COR-L47 (cell line): ENCODE measurements at places on chromosomes 6 and 20.

DNA sequence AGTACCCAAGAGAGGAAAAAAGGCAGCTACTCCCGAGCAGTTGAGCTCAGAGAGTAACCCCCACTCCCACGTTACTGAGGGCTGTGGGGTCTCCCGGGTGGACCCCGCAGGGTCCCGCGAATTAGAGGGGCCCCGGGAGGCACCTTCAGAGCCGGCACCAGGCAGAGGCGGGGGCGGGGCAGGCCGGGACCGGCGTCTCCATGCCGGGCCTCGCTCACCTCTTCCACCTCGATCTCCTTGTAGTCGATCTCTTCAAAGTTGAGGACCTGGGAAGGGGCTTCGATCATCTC is 381 bp downstream of the MAP3K7 start:
- DNase-seq: no peak

DNA sequence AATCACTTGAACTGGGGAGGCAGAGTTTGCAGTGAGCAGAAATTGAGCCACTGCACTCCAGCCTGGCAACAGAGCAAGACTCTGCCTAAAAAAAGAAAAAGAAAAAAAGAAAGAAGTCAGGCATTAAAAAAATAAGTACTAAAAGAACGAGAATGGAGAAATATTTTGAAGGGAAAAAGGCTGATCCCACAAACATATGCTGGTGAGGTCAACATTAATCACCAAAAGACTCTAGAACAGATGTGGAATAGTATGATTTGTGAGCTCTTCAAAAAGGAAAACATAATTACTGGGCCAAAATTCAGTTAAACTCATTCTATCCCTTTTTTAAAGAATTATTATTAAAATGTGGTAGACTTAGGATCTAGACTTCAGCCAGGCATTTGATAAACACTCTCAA is 61.2 kb upstream of the NRSN1 start:
- DNase-seq: no peak

- no peak for DNase-seq
Measured at GRCh38 chr20:30500829-30501440, 756.5 kb upstream of the DEFB115 start.

DNA sequence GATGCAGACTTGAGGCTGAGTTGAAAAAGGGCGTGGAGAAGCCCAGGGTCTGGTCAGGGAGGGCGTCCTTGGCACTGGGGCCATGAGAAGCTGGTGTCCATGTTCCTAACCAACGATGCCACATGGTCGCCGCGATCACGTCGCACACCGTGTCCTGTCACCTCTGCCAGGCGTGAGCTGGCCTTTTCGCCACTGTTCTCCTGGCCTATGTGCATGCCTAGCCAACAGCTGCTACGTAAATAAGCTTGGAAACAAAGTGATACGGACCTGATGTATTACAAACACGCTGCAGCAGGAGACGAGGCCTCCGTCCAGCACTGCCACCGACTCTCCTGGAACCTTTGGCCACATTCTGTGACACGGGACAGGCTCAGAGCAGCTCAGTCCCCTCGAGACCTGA is 22.0 kb upstream of the KIF25 start:
- DNase-seq: no peak

DNA sequence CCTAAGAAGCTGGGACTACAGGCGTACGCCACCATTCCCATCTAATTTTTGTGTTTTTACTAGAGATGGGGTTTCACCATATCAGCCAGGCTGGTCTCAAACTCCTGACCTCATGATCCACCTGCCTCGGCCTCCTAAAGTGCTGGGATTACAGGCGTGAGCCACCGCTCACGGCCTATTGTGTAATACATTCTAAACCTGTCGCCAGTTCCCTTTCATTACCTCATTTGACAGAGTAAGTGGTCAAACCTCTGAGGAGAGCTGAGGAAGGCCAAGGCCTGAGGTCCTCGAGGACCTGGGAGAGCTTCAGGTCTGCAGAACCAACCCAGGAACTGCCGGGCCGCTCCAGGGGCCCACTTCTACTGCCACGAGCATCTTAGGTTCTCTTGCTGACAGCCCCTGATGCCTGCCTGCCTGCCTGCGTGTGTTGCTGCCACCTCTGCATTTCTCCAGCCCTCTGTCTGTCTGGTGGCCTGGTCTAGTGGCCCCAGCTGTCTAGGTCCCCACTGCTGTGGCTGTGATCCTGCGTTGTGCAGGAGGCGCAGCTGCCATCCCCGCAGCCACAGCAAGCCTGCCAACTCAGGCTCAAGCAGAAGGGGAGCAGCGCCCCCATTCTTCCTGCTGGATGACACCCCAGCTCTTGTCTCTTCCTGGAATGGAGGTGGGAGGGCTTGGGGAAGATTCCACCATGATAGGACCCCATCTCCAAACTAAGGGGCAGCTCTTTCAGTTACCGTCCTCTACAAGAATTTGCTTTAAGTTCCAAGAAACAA is 45.3 kb downstream of the PRR18 start:
- DNase-seq: no peak

DNA sequence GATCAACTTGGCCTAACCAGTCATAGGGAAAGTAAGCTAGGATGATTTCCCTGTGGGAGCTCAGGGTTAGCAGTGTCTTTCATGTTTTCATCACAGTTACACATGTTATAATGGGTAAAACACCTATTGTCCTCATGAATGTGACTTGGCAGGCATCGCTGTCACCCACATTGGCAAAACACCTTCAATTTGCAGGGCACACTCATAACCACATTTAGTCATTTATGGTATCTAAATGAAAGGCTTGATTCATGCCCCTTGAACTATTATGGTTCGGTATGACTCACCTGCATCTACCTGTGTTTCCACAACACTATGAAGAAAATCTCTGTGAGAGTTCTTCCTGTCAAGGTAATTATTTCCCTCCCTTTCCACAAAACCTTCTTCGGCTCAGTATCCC is 49.2 kb downstream of the FRK start:
- DNase-seq: peak; percentile 35

- DNase-seq: no peak
Measured at GRCh38 chr6:108497883-108498282, 62.8 kb upstream of the FOXO3 start.

GRCh38 chr20:17655865-17656479 is 26.1 kb downstream of the RRBP1 start:
- no peak for DNase-seq

DNA sequence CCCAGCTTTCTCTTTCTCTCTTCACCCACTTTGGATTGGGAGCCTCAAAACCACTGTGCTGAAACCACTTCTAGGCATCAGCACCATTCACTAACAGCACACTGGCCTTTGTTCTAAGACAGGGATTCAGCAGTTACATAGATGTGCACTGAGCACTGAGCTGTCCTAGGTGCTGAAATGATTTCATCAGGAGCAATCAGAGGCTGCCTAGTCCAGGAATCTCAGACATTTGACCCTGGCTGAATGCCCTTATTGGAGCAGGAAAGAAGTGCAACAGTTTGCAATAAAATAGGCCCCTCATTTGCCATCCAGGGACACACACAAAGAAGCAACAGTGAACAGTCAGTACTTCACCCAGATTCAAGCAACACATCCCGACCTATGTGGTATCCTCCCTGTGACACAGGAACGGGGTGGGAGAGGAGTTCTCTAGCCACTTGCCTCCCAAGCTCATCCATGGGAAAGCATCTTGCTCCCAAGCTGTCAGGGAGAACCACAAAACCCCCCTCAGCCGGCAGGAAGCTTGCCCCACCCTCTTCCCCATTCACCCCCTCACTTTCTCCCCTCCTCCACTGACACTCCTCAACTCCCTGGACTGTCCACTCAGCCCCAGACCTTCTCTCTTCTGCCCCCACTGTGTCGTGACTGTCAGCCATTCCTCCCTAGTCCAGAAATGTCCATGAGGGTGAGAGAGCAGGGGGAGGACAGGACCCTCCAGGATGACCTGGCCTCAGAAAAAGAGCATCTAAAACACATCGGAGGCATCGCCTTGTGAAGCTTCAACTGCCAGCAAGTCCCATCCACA is 304.4 kb downstream of the PREX1 start:
- no peak for DNase-seq

- no peak for DNase-seq
Measured at GRCh38 chr6:128899341-128900050, 16.6 kb downstream of the LAMA2 start.

DNA sequence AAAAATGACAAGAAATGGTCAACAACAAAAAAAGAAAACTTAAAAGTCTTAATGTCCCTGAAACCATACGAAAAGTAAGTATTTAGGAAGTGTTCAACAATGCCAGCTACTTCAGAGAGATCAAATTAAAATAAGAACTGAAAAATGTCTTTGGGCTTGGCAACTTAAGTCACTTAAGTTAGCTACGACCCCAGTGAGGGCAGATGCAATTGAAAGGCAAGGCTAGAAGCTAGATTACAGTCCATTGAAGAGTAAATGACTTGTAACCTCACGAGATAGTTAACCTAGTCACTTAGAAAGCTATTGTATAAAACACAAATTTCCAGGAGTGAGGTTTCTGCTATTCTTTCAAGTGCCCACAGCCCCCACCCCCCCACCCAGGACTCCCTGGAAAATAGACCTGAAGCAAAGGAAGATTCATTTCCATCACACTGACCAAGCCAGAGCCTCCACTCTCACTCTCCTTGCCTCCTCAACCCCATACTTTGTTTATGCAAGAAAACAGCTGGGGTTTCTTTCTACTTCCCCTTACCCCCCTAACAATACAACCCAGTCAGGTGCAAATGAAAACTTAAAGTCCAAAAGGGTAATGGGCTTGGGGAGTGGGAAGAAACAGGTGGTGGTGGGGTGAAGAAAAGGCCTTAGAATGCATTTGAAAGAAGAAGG is 14.6 kb downstream of the RTN4IP1 start:
- no peak for DNase-seq

- no peak for DNase-seq
Measured at GRCh38 chr6:106124437-106125430, 38.6 kb downstream of the PRDM1 start.

DNA sequence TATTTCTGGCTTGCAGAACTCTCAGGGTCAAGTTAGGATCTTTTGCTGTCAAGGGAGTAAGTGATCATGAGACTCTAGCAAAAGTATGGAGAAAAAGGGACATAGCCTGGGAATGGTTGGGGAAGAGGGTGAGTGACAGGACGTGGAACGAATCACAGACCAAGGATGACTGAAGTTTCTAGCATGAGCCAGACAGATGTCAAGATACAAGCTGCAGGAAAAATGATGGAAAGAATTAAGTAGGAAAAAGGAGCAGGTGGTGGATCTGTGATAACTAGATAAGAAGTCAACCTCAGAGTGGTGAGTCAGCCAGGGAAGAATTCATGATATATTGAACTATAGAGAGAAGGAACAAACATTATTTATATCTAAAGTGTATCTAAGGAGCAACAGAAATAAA is 159.8 kb upstream of the SYNDIG1 start:
- no peak for DNase-seq

DNA sequence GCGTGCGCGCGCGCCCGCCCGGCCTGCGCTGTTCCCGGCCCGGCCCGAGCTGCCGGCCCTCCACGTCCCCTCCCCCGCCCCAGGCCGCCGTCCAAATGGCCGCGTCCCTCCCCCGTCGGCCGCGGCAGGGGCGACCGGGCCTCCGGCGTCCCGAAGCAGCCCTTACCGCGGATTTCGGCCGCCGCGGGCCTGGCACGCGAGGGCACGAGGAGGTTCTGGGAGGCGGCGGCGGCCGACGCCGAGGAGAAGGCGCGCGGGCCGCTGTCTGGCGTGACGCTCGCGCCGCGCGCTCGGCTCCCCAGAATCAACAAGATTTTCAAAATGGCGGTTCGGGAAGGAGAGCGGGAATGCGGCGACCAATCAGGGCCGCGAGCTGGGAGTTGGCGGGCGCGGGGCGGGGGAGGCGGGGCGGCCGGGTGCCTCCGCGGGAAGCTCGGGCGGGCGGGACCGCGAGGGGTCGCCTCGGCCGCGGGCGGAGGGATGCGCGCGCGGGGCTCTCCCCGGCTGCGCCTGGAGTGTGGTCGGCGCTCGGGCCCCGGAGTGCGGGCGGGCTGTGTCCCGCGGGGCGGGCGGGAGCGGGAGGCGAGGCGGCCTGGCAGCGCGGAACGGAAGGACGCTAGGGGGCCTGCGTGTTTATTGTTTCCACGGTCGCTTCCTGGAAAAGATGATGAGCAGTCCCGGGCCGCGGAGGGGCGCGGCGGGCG is at the start of gene DEK:
Gene DEK (minus strand): TSS at position 312 of the 704 bp plus-strand sequence. CDS start 543 bp downstream, outside the sequence.
- DNase-seq: peak; percentile 92

- DNase-seq: no peak
Measured at GRCh38 chr6:39230654-39231035, 1.4 kb upstream of the KCNK5 start.

GRCh38 chr6:39214846-39215639 is 14.2 kb downstream of the KCNK5 start:
- DNase-seq: peak; percentile 12

- no peak for DNase-seq
Measured at GRCh38 chr6:5034328-5034727, 30.5 kb upstream of the RPP40 start.

- DNase-seq: no peak
Measured at GRCh38 chr6:45685076-45685475, 307.3 kb upstream of the SUPT3H start.

DNA sequence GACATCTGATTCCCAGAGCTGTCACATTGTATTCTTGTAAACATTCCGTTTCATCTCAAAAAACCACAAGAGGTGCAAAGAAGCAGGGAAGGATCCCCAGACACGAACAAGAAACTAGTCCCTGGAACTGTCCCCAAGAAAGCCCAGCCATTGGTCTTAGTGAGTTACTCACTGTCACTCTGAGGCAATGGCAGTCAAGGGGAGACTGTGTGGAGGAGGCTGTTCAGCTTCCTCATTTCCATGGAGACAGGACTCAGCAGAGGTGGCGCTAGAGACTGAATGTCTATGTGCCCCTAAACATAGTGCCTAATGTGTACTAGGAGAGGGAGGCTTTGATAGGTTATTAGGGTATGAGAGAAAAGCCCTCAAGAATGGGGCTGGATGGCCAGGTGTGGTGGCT is 11.1 kb downstream of the ULBP1 start:
- DNase-seq: no peak

DNA sequence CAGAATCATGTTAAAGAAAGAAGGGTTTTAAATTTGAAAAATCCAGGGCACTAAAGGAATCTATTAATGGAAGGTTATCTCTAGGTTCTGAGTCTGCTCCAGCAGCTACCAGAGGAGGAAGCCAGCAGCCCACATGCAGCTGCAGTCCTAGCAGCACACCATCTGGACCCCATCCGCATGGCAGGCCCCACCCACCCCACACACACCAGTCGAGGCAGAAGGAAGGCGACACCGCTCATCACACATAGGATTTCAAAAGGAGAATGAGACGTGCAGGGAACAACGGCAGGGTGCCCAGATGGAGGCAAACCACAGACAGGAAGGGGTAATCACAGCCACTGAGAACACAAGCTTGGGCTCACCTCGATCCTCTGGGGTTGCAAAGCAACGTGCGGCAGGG is 78.9 kb downstream of the GINS1 start:
- no peak for DNase-seq
